ENCODE measurements at places on chromosomes 6 and 20.

DNA sequence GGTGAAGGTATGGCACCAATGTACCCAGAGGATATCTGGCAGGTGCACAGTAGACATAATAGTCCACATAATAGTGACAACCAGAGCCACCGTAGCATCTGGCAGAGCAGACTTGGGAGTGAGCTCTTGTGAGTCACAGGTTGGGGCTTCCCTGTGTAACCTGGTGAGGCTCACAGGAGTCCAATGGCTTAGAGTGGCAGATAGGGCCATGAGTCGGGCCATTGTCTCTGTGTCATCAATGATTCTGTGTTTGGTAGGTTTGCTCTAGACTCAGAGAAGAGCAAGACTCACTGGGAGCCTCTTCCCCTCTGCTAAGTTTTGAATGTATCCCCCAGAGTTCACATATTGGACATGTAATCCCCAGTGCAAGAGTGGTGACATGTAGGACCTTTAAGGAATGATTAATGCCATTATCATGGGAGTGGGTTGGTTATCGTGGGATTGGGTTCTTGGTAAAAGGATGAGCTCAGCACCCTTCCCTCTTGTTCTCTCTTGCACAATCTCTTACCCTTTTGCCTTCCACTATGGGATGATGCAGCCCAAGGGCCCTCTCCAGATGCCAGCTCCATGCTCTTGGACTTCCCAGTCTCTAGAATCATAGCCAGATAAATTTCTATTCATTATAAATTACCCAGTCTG lies 22.6 kb upstream of the SIRPA start:
- DNase-seq = no peak

GRCh38 chr6:146240807-146241206 lies 211.9 kb downstream of the GRM1 start:
- DNase-seq = no peak

- no peak for DNase-seq
Observed at GRCh38 chr6:7742223-7742785, 16.4 kb downstream of the BMP6 start.

DNA sequence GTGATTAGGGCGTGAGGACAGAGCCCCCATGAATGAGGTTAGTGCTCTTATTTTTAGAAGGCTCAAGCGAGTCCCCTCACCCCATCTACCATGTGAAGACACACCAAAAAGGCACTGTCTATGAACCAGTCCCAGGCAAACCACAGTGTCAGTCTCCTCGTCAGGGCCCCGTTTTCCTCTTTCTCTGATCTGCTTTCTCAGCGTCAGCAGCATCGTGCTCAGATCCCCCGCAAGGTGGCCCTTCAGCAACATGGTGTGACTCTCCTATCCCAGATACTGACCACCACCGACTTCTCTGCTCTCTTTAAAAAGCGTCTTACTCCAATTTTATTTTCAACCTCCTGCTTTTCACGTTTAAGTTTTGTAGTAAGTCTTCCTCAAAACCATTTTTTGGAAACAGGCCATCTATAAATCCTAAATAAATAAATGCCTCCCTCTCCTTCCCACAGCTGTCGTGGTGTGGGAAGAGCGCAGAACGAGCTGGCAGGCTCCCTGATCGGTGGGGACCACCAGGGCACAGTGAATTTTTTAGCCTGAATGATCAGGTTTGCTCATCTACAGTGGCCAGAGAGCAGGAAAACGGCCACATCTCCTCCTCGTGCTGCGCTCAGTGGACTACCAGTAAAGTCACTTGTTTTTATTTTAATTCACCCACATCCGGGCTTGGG lies 113.1 kb downstream of the BMP7 start:
- no peak for DNase-seq

DNA sequence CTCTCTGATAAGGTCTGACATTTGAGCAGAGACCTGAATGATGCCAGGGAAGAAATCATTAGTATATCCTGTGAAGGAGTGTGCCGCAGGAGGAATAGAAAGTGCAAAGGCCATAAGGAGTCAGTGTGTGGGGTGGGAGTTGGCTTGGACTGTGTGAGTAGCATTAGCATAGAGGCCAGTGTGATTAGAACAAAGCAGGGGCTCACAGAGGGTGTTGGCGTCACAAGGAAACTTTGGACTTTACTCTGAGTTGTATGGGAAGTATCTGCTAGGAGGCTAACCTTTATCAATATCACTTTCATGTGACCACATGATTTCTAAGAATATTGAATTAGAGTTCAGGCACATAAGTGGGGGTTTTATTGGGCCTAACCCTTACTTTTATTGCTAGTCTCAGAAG lies 12.1 kb downstream of the TMEM200A start:
- no peak for DNase-seq

GRCh38 chr6:127554435-127555006 lies 22.5 kb upstream of the C6orf58 start:
- DNase-seq = no peak

Measured in cerebellar nuclear complex (tissue), 1 donor.